ENCODE measurements at places on chromosomes 6 and 20.
A peak's percentile ranks its signal among the peaks of the same experiment; 100 is the strongest.

- no peaks in the 10 kb centered on the region for H3K4me1 ChIP-seq
- no peak overlapping the region for H3K27ac ChIP-seq
- no peak overlapping the region for H3K4me3 ChIP-seq
- DNase-seq, result no peak
These were observed 70.2 kb upstream of the KIF25 start for GRCh38 chr6:167927246-167927645.

DNA sequence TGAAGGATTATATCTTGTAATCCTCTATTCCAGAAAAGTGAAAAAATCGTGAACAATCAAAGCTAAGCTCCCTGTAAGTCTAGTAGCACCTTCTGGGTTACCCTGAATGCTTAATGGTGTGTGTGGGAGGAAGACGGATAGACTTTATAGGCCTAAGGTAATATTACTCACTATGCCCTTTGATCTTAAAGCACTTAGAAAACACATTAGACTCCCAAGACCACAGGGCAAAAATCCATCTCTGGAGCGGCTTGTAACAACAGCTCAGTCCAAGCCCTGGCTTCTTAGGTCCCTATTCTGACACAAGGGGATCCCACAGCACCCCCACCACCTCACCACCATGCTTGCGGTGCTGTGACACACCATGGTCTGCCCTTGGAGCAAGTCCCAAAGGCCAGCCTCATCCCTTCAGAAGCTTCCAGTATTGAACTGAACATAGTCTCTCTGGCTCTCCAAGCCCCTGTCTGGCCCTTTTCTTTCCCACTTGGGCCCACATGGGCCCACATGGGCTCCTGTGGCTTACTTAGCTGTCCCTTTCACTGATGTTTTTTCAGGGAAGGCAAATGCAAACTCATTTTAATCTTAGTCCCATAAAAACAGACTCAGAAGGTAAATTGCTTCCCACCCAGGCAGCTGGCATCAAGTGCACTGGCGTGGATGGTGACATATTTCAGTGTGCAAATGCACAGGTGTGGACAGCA, 28.3 kb downstream of the C6orf132 start:
- H3K36me3 ChIP-seq, result no peaks in the 10 kb centered on the region
- peaks cover 5% of the 10 kb centered on the region for H3K27me3 ChIP-seq
- H3K27ac ChIP-seq, result no peak overlapping the region

DNA sequence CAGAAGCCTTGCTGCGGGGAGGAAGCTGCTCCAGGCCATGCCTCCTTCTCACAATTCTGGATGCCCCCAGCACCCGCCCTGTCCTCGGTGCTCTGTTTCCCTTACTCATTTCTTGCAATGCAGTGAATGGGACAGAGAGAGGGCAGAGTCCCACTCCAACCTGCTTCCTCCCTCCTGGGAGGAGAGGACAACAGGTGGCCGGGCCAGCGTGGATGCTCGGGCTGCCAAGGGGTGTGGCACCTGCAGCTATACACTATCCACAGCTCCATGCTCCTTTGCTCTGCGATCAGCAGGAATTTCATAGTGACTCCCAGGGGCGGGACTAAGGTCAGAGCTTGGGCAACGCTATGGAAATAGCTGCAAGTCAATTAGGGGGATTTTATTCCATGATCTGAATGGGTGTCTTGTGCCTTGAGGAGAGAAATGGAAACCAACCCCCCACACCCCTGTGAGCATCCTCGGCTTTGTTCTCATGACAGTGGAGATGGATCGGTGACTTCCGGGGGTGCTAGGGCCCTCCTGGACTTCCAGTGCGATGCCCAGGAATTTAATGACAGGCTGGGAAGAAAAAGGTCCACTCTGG, 192.5 kb downstream of the MYLK4 start:
- H3K4me3 ChIP-seq, result no peak overlapping the region
- H3K27ac ChIP-seq, result no peak overlapping the region
- no peaks in the 10 kb centered on the region for H3K36me3 ChIP-seq
- H3K27me3 ChIP-seq, result peaks cover 84% of the 10 kb centered on the region

DNA sequence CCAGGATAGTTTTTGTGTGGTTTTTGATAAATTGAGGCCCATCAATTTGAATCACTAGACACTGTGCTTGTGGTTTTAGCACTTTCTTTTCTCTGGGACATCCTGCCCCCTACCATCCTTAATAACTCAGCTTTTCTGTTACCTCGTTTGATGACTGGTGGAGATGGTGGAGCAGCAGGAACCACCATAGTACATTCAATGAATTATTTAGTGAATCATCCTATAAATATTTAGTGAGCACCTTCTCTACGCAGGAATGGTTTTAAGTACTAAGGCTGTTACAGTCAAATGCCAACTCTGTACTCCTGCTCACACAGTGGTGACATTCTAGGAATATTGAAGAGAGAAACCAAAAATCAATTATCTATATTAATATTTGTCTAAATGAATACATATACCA, 585.2 kb downstream of the HAO1 start:
- no peak overlapping the region for H3K4me3 ChIP-seq
- DNase-seq, result no peak
- no peaks in the 10 kb centered on the region for H3K27me3 ChIP-seq
- no peaks in the 10 kb centered on the region for H3K36me3 ChIP-seq

GRCh38 chr6:87721311-87721710, 19.3 kb upstream of the AKIRIN2 start:
- no peak overlapping the region for H3K27ac ChIP-seq
- no peak for DNase-seq
- peaks cover 35% of the 10 kb centered on the region for H3K4me1 ChIP-seq
- H3K4me3 ChIP-seq, result no peak overlapping the region

DNA sequence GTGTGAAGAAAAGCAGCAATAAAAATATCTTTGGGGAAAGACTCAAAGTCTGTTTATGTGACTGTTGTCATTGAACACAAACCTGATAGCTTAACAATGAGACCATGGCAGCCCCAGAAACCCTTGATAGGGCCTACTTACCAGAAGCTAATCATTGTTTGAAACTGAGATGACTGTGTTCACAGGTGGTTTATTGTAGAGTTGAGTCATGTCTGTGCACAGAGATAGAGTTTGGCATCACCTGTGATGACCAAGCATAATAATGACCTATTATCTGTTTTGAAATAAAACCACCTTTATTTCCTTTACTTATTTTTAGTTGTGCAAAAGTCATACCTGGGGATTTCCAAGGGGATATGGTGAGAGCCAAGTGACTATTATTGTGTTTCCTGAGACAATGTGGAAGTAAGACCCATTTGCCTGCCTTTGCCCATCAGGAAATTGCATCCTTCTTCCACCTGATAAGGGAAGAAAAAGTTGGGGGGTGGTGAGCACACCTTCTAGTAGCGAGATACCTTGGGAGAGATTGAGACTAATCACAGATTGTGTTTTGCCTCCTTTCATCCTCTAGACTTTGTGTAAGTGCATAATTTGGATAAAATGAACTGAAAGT, 456.9 kb upstream of the JAG1 start:
- H3K36me3 ChIP-seq, result no peaks in the 10 kb centered on the region
- no peak overlapping the region for H3K4me3 ChIP-seq
- peak; percentile 46 for DNase-seq
- H3K27me3 ChIP-seq, result no peaks in the 10 kb centered on the region
- H3K27ac ChIP-seq, result no peak overlapping the region
- peaks cover 7% of the 10 kb centered on the region for H3K4me1 ChIP-seq

DNA sequence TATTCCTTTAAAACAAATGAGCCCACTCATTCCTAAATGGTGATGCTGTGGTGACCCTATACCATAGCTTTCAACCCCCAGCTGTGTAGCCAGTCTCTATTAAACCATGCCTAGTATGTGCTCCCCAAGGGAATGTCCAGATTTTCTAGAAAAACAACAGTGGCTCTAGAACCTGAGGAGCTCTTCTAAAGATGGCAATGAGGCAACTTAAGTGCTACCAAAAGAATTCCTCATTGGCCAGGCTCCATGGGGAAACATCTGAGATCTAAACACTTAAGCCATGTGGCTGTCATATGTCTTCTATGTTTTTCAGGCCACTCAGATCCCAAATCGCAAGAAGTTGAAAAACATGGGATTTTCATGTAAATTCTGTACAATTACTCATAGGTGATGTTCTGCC, 191.0 kb downstream of the TPBG start:
- DNase-seq, result no peak
- H3K4me3 ChIP-seq, result no peak overlapping the region
- H3K27ac ChIP-seq, result no peak overlapping the region
- H3K4me1 ChIP-seq, result no peaks in the 10 kb centered on the region

- H3K4me3 ChIP-seq, result no peak overlapping the region
- H3K4me1 ChIP-seq, result no peaks in the 10 kb centered on the region
- H3K27me3 ChIP-seq, result no peaks in the 10 kb centered on the region
- no peak for DNase-seq
These were observed 166.0 kb downstream of the PDSS2 start for GRCh38 chr6:107293350-107293749.

DNA sequence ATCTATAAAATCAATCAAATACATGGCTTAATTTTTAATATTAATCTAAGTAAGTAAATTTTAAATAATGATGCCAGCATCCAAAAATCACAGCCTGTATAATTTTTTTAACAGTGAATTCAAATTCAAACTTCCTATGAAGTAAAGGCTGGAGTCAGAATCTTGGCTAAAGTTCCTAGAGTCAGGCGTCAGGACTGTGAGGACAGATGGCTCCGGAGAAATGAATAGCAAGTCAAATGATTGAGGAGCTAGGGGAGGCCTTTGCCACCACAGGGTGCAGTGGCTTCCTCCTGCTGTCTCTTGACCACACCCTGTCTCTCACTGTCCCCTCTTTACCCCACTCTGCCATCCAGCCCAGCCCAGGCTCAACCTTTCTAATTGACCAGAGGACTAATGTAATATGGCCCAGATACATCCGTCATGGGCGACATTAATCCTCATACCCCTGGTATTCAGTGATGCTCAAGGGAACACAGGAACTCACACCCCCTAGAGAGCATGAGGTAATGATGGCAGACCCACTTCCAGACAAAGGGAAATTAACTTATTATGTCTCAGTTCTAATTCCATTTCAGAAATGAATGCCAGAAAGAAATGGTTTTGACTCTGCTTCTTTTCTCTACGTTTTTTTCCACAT, 53.4 kb downstream of the OPRM1 start:
- H3K4me3 ChIP-seq, result no peak overlapping the region
- no peak overlapping the region for H3K27ac ChIP-seq
- no peak for DNase-seq
- H3K36me3 ChIP-seq, result no peaks in the 10 kb centered on the region
- H3K4me1 ChIP-seq, result no peaks in the 10 kb centered on the region

DNA sequence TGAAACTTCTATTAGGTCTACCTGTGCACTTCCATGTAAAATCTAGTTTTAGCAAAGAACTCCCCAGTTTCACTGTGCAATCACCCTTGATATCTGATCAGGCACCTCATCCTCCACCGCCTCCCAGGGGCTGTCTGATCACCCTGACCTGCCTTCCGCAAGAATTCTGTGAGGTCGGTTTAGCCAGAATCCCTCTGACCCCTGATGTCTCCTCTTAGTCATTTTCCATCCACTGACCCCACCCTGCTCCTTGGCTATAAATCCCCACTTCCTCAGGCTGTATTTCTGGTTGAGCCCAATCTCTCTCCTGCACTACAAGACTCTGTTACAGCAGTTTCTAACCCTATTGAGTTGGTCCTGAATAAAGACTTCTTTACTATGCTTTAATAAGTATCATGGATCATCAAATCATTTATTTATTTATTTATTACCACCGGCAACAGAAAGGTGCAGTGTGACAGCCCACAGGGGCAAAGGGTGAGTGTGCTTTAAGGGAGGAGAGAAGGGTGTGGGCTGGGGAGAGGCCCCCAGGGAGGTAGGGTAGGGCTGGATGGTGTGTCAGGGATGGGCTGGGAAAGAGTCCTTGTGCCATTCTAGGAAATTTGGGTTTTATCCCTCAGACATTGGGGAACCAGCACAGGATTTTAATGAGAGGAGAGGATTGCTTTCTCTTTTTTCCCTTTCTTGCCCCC, 11.2 kb upstream of the SERPINB6 start:
- H3K27ac ChIP-seq, result no peak overlapping the region
- no peaks in the 10 kb centered on the region for H3K4me1 ChIP-seq
- no peak overlapping the region for H3K4me3 ChIP-seq

GRCh38 chr6:144219056-144219685, 66.0 kb upstream of the UTRN start:
- H3K27ac ChIP-seq, result no peak overlapping the region
- H3K27me3 ChIP-seq, result no peaks in the 10 kb centered on the region
- no peak overlapping the region for H3K4me3 ChIP-seq
- no peaks in the 10 kb centered on the region for H3K36me3 ChIP-seq
- peak; percentile 40 for DNase-seq

GRCh38 chr6:149457316-149457884, 27.4 kb downstream of the ZC3H12D start:
- no peaks in the 10 kb centered on the region for H3K27me3 ChIP-seq
- DNase-seq, result no peak
- no peak overlapping the region for H3K27ac ChIP-seq
- no peak overlapping the region for H3K4me3 ChIP-seq
- H3K4me1 ChIP-seq, result no peaks in the 10 kb centered on the region

- no peaks in the 10 kb centered on the region for H3K27me3 ChIP-seq
- no peaks in the 10 kb centered on the region for H3K36me3 ChIP-seq
- no peak overlapping the region for H3K4me3 ChIP-seq
- H3K27ac ChIP-seq, result no peak overlapping the region
- no peak for DNase-seq
These were observed 8.3 kb downstream of the POM121L2 start for GRCh38 chr6:27303613-27304272.

GRCh38 chr6:43877463-43878126, 107.6 kb downstream of the VEGFA start:
- H3K36me3 ChIP-seq, result no peaks in the 10 kb centered on the region
- H3K27me3 ChIP-seq, result no peaks in the 10 kb centered on the region
- no peak overlapping the region for H3K4me3 ChIP-seq
- no peak overlapping the region for H3K27ac ChIP-seq
- no peak for DNase-seq
- no peaks in the 10 kb centered on the region for H3K4me1 ChIP-seq

- DNase-seq, result no peak
- H3K27ac ChIP-seq, result no peak overlapping the region
- H3K4me1 ChIP-seq, result no peaks in the 10 kb centered on the region
- no peaks in the 10 kb centered on the region for H3K27me3 ChIP-seq
These were observed 62.2 kb upstream of the SLC22A16 start for GRCh38 chr6:110538416-110539160.

DNA sequence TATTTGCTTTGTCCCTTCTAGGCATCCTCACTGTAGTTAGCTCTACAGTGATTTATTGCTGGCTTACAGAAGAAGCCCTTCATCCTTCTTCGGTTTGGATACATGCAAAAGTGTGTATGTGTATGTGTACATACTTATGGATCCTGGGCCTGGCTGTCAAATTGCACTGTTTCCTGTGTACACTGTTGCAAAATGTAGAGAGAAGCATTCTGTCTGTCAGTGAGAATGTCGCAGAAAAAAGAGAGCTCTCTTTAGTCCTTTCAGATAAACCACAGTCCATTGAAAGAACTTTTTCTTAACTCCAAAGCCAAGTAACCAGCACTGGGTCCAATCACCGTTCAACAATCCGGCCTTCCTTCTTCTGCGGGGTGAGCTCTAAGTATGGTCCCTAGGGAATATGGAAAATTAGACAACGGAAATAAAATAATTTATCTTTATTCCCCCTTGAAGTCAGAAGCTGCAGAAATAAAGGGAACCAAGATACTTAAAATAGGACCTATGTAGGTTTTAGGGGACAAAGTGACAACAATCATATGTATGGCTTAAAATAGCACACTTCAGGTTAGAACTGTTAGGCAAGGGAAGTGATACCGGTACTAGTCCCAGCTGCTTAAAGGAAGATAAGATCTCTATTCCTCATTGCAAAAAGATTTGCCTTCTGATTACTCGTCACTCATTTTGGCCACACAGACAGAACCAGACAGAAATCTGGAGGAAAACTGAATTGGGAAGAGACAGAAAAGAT, 107.0 kb downstream of the CD83 start:
- peaks cover 8% of the 10 kb centered on the region for H3K4me1 ChIP-seq
- no peak overlapping the region for H3K4me3 ChIP-seq
- no peaks in the 10 kb centered on the region for H3K36me3 ChIP-seq

Data from MM.1S (cell line).